ENCODE measurements at places on chromosomes 1 and 21.
A peak's percentile ranks its signal among the peaks of the same experiment; 100 is the strongest.

DNA sequence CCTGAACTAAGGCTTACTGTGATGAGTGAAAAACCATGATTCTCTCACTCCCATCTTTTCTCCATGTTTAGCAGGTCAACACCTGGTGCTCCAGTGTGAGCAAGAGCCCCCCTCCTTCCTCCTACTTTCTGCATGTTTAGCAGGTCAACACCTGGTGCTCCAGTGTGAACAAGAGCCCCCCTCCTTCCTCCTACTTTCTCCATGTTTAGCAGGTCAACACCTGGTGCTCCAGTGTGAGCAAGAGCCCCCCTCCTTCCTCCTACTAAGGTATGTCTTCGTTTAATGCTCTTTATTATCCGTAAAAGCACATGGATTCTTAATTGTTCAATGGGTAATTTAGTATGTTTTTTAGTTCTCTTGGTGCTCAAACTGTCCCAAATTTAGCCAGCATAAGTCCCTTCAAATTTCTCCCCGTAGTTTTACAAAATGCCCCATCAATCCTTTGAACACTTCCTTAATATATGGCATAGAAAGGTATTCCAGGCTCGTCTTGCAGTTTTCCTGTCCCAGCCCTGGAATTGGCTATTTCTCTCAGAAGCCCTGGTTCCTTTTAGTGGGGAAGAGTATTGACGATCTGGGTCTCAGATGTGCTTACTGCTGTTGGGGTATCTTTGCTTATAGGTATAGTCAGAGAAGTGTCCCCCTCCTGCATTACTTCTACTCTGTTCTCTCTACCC is 760.8 kb upstream of the TPTE start:
- no peak for DNase-seq

GRCh38 chr1:212291505-212292134 is 6.4 kb downstream of the PPP2R5A start:
- DNase-seq: peak; percentile 69

- no peak for DNase-seq
These were observed 74.0 kb upstream of the LRRC53 start for GRCh38 chr1:74586253-74586897.

DNA sequence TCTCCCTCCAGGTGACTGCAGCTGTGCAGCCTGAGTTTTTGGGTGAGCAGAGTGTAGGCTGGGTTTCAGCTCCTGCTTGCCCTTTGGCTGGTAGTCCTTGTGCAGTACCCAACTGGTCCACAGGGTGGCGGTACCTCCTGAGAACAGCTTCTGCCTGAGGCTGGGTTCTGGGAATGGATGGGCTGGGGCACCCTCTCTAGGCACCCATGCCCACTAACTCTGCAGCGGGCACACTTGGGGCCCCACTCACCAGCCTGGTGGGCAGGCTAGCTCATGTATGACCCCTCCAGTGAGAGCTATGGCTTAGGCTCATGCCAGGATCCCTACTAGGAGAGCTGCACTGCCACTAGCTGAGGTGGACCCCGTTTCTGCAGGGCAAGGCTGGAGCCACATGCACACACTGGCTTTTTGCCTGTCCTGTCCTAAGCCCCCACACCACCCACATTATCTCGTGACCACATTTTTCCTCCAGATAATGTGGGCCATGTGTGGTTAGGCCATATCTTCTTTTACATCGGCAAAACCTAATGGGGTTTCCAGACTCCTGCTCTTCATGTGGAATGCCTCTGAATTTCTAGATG is 15.5 kb upstream of the GSTM4 start:
- peak; percentile 84 for DNase-seq

DNA sequence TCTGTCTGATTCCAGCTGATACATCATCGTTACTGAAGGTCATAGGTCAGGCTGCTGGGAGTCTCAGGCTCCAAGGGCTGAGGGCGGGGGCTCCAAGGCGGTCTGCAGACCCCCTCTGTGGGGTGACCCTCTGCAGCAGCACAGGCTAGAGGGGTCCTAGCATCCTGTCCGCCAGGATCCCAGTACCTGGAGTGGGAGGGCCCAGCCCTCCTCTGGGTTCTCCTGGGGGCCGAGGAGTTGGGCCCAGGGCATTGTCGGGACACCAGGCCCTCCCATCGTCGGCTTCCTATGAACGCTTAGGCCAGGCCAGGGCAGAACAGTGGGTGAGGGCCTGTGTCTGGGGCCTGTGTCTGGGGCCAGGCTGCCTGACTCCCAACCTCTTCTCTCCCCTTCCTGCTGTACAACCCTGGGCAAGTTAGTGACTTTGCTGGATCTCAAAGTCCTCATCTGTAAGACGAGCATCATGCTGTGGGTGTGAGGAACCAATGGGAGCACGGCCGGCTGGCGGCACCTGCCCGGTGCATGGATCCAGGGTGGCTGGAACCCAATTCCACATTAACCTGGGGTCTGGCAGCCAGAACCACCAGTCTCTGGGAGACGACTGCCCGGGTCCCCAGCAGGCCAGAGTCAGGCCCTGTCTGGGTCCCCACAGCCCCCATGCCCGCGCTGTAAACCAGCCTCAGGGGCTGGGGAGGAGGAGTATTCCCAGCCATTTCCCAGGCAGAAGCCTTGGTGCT is 56.2 kb upstream of the COL18A1 start:
- no peak for DNase-seq

DNA sequence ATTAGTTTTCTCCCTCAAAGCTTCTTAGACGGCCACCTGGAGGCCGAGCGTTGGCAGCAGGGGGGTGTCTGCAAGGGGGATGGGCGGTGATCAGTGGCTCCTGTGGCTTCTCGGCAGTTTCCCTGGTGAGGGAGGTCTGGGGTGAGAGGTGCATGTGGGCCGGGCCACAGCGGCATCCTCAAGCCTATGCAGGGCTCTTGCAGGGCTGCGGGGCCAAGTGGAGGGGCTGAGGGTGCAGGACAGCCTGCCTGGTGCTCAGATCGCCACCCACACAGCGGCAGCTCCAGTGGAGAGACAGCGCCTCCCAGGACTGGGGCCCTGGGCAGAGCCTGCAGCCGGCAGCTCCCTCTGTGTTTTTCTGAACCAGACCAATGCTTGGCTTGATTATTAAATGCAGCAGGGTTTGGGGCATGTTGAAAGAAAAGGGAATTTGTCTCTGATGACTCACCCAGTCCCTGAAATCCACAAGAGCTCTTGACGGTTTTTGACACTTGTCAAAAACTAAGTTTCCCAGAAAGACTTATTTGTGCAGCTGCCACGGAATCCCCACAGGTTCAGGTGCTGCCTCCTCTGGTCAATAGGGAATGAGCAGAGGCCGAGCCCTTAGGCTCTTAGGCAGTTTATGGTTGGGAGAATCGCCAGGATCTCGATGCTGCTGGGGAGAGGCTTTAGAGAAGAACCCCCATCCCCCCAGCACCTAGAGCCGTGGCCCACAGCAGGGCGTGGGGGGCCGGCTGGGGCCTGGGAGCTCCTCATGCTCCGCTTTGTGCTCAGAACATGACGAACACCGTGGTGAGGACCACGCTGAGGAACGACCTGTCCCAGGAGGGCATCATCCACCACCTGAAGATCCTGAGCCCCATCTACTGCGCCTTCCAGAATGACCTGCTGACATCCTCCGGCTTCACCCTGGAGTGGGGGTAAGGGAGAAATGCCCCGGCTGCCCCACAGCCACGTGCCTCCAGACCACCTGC is 54.7 kb downstream of the UMODL1 start:
- DNase-seq: no peak

DNA sequence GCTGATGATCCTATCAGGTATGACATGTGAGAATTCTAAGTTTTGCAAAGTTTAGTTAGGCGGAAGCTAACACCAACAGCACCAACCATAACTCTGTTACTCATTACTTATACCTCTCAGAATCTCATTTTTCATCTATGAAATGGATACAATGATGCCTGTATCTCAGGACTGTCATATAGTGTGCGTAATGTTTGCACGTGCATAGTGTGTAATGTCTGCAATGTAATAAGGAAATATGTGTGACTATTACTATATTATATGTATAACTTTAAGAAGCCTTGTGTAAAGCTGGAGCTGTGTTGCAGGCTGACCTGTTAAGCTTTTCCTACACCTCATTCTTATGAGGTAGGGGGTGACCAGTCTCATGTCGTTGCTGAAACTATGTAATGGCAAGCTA is 13.0 kb downstream of the ADCY10 start:
- no peak for DNase-seq

GRCh38 chr1:207966521-207966920 is 55.6 kb upstream of the CD34 start:
- no peak for DNase-seq

- DNase-seq: peak; percentile 94
These were observed 12.3 kb downstream of the RCC1 start for GRCh38 chr1:28518000-28518744.
